Kidney glomerular epithelial cell (primary cell): ENCODE measurements at places on chromosomes 2 and 18.

DNA sequence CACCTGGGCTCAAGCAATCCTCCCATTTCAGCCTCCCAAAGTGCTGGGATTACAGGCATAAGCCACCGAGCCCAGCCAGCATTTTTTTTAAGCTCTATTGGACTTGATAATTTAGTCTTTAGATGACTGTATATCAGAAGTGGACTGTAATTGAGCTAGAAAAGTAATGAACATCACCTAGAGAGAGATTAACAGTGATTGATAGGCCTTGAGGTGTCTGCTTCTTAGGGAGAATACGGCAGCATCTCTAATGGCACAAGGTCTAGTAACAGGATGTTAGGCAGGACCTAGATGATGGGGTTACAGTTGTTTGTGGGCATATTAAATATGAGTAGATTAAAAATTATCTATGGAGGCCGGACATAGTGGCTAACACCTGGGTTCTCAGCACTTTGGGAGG lies 17.7 kb upstream of the UGGT1 start:
- DNase-seq, result no peak

- no peak for DNase-seq
Measured at GRCh38 chr2:12434630-12435098, 282.1 kb upstream of the TRIB2 start.

- no peak for DNase-seq
Measured at GRCh38 chr18:79735071-79735980, 55.7 kb downstream of the CTDP1 start.

DNA sequence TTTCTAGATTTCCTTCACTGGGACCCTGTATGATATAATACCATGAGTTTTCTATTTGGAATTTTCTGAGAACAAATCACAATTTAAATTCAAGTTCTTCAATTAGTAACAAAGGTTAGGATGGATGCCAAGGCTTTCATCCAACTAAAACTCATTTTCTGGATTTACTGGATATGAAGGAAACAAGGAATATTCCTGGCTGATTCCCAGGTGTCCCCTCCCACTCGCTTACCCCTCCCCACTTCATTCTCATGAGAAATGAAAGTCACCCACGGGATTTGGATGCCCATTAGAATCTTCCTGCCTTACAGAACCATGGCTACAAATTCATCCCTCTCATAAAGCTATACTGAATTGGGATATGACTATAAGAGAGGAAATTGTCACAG lies 40.0 kb downstream of the RNU4ATAC start:
- no peak for DNase-seq

- no peak for DNase-seq
Measured at GRCh38 chr2:231347081-231347480, 48.4 kb upstream of the B3GNT7 start.

DNA sequence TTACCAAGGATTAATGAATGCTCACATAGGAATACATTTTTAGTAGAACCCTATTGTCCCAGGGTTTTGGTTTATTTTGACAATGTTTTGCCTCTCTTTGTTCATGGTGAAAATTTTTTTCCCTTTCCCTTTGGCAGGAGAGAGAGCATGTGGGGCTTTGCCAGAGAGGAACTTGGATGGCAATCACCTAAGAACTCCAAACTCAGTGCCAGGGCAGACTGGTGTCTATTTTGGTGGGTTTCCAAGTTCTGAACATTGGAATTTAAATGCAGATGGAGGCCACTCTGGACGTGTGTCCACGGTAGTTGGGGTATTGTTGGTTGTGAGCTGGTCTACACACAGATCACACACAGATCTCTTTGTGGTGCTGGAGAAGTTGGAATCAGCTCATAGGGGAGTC lies 2091.1 kb upstream of the PIK3C3 start:
- DNase-seq, result no peak

GRCh38 chr2:178700922-178701342 lies 106.3 kb downstream of the TTN start:
- no peak for DNase-seq
